ENCODE measurements at places on chromosomes 12 and 14. TPM values are rescaled to one million over a fixed set of nuclear protein-coding genes. Genes with fewer than 3 reads are reported as not detected.

- no peak overlapping the region for H3K27ac ChIP-seq
- no peak for DNase-seq
- no peaks in the 10 kb centered on the region for H3K36me3 ChIP-seq
Measured at GRCh38 chr14:85576218-85576617, 46.3 kb downstream of the FLRT2 start.

DNA sequence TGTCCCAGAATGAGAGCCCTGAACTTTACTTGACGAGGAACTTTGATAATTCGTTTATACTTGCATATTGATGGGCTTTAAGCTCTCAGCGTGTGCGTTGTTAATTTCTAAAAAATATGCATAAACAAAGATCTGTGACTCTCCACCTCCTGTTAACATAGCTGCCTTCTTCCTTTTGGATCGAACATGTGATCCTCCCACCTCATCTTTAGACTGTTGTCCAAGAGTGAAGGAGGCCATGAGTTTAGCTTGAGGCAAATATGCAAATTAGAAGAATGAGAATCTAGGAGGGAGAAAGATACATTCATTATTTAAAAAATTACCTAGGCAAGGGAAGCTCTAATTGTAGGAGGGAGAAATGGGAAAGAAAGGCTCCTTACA, 617 bp downstream of the TTC8 start:
- H3K4me3 ChIP-seq = peak overlapping the region; percentile 81
- H3K27ac ChIP-seq = peak overlapping the region; percentile 55
- H3K36me3 ChIP-seq = no peaks in the 10 kb centered on the region
- H3K4me1 ChIP-seq = peaks cover 8% of the 10 kb centered on the region
- DNase-seq = no peak
- no peaks in the 10 kb centered on the region for H3K27me3 ChIP-seq

Gene KRT80
- total RNA-seq = not detected

Gene PIWIL1
- not detected for total RNA-seq

DNA sequence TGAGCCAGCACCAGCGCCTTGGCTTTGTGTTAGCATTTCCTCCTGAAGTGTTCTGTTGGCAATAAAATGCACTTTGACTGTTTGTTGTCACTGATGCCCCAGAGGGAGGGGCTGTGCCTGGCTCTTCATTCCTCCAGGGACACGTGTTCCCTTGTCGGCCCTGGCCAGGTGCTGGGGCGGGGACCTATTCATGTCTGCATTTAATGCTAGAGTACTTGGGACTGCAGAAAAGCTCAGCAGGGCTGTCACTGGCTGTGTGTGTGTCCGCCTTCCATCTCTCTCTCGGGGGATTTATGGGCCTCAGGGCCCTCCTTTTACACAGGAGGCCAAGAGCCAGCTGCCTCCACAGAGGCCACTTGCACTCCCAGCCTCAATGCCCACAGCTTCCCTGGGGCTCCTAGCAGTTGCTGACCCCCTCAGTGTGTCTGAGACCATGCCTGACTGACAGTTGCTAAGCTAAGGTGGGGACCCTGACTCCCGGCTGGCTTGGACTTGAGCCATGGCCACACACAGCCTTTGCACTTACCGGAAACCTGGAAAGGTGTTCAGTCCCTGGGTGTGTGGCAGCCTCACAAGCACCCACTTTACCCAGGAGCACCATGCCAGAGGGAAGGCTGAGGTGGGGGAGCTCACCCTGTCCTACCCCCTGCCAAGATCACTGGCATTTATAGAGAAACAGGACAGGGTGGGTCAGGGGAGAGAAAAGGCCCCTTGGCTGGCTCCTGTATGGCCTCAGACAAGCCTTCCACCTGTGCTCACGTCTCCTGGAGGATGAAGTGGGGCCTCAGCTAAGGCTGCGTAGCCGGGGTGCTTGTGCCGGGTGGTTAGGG, 27.8 kb downstream of the HIP1R start:
- DNase-seq = no peak
- H3K36me3 ChIP-seq = no peaks in the 10 kb centered on the region
- no peaks in the 10 kb centered on the region for H3K4me1 ChIP-seq
- H3K27me3 ChIP-seq = no peaks in the 10 kb centered on the region
- H3K27ac ChIP-seq = no peak overlapping the region
- no peak overlapping the region for H3K4me3 ChIP-seq

Gene SSPN
- not detected for total RNA-seq

DNA sequence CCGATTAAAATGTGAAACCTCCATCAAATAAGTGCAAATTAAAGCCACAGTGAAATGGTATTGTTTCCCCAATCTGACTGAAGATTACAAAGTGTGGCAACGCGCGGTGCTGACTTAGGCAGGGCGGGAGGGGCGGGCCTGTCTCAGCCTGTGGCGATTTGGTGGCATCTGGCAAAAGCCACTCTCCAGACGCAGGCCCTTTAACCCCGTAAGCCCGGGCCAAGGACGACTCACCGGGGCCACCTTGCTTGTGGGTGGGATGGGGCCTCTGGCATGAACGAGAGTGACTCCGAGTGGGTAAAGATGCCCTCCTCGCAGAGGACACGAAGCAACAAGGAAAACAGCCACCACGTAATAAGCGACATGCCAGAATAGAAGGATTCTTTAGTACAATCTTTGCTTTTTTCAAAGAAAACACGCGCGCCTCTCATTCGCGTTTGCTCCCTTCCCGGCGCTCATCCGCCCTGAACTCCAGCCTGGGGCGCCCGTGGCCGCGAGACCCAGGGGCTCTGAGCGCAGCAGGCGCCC, 815 bp downstream of the DEGS2 start:
- no peak for DNase-seq
- H3K4me3 ChIP-seq = peak overlapping the region; percentile 12
- no peaks in the 10 kb centered on the region for H3K4me1 ChIP-seq
- no peaks in the 10 kb centered on the region for H3K27me3 ChIP-seq
- H3K27ac ChIP-seq = no peak overlapping the region

DNA sequence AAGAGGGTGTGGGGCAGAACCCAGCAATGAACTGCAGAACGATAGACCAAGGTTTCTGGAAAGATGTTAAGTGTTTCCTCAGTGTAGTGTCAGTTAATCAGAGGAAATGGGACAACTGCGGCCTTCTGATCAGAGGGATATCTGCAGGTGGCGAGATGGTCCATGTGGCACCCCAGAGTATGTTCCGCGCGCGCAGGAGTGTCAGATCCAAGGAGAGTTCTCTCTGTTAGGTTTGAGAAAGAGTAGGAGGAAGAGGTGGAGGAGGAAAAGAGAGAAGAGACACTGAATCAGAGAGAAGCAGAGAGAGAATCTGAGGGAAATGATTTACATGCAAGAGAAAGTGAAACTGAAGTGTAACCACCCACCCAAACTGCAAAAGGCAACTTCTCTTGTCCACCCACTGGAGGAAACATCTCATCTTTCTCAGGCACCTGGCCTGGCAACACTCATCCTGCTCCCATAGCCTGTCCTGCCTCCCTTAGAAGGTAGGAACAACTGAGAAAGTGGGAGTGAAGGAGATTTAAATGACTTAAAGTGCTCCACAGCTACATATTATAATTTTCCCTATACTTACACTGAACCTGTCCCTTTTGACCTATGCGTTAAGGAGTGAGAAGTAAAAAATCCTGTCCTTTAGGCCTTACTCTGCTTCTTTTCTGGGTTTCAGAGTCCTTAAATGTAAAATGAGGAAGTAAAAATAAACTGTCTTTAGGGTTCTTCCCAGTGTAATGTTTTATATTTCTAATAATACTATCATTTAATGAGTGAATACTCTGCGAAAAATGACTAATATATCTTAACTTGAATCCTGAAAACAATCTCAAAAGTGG, 6.8 kb upstream of the TESPA1 start:
- no peak overlapping the region for H3K27ac ChIP-seq
- H3K27me3 ChIP-seq = no peaks in the 10 kb centered on the region
- no peaks in the 10 kb centered on the region for H3K36me3 ChIP-seq
- H3K4me1 ChIP-seq = peaks cover 60% of the 10 kb centered on the region

- H3K27ac ChIP-seq = no peak overlapping the region
- no peaks in the 10 kb centered on the region for H3K36me3 ChIP-seq
- H3K4me3 ChIP-seq = no peak overlapping the region
- DNase-seq = no peak
Measured at GRCh38 chr12:65209655-65210043, 40.3 kb downstream of the LEMD3 start.

DNA sequence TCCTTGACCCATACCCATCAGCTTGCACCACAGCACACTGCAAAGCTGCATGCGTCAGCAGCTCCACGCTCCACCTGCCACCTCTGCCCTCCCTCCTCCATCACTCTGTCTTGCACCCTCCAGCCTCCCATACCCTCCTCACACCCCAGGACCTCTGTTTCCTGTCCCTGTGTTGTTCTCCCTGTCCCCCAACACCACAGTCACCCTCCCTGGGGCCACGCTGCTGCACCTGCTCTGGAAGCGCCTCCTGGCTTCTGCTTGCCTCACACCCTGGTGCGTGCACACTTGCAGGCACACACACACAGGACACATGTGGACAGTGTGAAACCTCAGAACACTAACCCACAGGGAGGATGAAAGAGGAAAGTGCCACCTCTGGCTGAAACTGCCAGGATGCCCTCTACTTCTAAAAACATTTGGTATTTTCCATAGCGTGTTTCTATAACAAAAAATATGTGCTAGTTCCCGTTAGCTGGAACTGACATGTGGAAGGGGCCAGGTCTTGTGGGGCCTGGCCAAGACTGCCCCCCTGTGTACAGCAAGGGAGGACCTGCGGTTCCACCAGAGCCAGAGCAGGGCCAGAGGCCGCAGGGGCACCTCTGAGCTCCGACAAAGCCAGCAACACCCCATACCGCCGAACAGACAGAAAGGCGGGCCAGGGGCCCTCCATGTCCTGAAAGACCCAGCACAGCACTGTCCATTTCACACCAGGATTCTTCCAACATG, 10.0 kb downstream of the BRF1 start:
- peaks cover 27% of the 10 kb centered on the region for H3K4me1 ChIP-seq
- H3K27ac ChIP-seq = no peak overlapping the region
- H3K4me3 ChIP-seq = no peak overlapping the region
- H3K27me3 ChIP-seq = no peaks in the 10 kb centered on the region
- DNase-seq = peak; percentile 51
- H3K36me3 ChIP-seq = no peaks in the 10 kb centered on the region

DNA sequence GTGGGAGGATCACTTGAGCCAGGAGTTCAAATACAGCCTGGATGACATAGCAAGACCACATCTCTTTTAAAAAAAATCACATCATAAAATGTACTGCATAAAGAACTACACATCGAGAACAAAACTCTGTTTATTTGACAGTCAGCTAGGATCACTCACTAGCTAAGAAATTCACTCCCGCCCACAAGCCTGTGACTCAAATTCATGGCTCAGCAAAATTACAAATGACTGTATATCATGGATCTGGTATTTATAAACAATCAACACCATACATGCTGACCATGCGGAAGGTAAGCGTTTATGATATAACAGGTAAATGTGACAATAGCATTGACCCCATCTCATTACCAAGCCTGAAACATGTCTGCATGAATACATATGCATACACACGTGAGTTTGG, 206.5 kb downstream of the EFCAB11 start:
- no peak for DNase-seq
- no peak overlapping the region for H3K27ac ChIP-seq
- no peaks in the 10 kb centered on the region for H3K27me3 ChIP-seq
- H3K36me3 ChIP-seq = no peaks in the 10 kb centered on the region

DNA sequence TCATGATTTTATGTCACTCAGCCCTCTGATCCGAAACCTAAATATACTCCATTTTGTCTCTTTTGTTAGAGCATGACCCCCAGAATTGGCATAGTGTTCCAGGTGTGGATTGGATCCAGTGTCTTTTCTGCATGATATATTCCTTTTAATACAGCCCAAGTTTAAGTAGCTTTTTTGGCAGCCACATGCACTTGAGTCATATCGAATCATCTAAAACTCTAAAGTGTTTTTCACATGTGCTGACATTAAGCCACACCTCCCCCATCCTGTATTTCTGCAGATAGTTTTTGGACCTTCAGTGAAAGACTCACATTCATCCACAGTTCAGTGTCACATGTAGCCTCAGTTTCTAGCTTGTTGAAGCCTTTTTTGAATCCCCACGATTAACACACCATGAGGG, 30.6 kb downstream of the BORCS5 start:
- no peak overlapping the region for H3K4me3 ChIP-seq
- DNase-seq = no peak
- H3K27me3 ChIP-seq = no peaks in the 10 kb centered on the region
- peaks cover 44% of the 10 kb centered on the region for H3K4me1 ChIP-seq
- H3K36me3 ChIP-seq = no peaks in the 10 kb centered on the region

Gene CLEC1B
- total RNA-seq = not detected

Gene SOAT2
- total RNA-seq = 0.48 TPM

Gene HCAR3
- total RNA-seq = not detected

DNA sequence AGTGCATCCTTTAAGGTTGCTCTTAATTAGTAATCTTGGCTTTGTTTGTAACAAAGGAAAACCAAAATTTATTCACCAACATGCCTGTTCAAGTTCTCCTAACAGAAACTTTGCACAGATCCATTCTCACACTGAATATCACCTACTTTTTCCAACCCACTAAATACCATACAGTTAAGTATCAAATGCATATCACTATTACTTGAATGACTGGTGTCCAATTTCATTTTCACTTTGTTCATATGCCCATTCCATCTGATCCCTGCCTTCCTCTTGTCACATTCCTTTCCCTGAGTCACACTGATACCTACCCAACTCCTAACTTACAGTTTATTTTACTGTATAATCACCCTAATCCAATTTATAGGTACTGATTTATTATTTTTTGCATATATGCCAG, 286.4 kb downstream of the NELL2 start:
- no peak overlapping the region for H3K4me3 ChIP-seq
- H3K27me3 ChIP-seq = no peaks in the 10 kb centered on the region
- no peaks in the 10 kb centered on the region for H3K36me3 ChIP-seq
- H3K4me1 ChIP-seq = no peaks in the 10 kb centered on the region
- no peak overlapping the region for H3K27ac ChIP-seq

GRCh38 chr12:49272790-49273725, 8.2 kb downstream of the TUBA1C start:
- H3K27ac ChIP-seq = no peak overlapping the region
- H3K4me1 ChIP-seq = no peaks in the 10 kb centered on the region
- peaks cover 21% of the 10 kb centered on the region for H3K36me3 ChIP-seq
- no peaks in the 10 kb centered on the region for H3K27me3 ChIP-seq
- H3K4me3 ChIP-seq = no peak overlapping the region
- no peak for DNase-seq

- no peaks in the 10 kb centered on the region for H3K27me3 ChIP-seq
- no peak for DNase-seq
- no peak overlapping the region for H3K27ac ChIP-seq
- H3K36me3 ChIP-seq = no peaks in the 10 kb centered on the region
- H3K4me1 ChIP-seq = no peaks in the 10 kb centered on the region
Measured at GRCh38 chr12:93852173-93852591, 175.0 kb downstream of the CRADD start.

- peaks cover 29% of the 10 kb centered on the region for H3K4me1 ChIP-seq
- no peak overlapping the region for H3K4me3 ChIP-seq
Measured at GRCh38 chr12:4120316-4120917, 153.1 kb upstream of the CCND2 start.
